ENCODE measurements at places on chromosomes 12 and 14. TPM values are rescaled to one million over a fixed set of nuclear protein-coding genes. Genes with fewer than 3 reads are reported as not detected.

Gene PRR4
- polyA plus RNA-seq, result 9.3 TPM

Gene CELA1
- polyA plus RNA-seq, result not detected

Gene JKAMP
- 78.8 TPM for polyA plus RNA-seq

Gene CIROP
- not detected for polyA plus RNA-seq

Gene KRT72
- not detected for polyA plus RNA-seq

Gene MANSC1
- polyA plus RNA-seq, result 2.5 TPM

Gene CNTN1
- polyA plus RNA-seq, result 18.0 TPM

Gene PTCSC3
- not detected for polyA plus RNA-seq

Gene ALDH1L2
- polyA plus RNA-seq, result 19.6 TPM

Gene WDHD1
- polyA plus RNA-seq, result 10.6 TPM

Gene SOS2
- polyA plus RNA-seq, result 6.3 TPM

Measured in mammary epithelial cell (primary cell).